Ecto neural progenitor cell (in vitro differentiated cells): ENCODE measurements at places on chromosomes 16 and 17.

GRCh38 chr17:13642188-13642587, 40.5 kb upstream of the HS3ST3A1 start:
- DNase-seq, result no peak

GRCh38 chr17:28221751-28222414, 97.1 kb upstream of the TMEM97 start:
- no peak for DNase-seq

DNA sequence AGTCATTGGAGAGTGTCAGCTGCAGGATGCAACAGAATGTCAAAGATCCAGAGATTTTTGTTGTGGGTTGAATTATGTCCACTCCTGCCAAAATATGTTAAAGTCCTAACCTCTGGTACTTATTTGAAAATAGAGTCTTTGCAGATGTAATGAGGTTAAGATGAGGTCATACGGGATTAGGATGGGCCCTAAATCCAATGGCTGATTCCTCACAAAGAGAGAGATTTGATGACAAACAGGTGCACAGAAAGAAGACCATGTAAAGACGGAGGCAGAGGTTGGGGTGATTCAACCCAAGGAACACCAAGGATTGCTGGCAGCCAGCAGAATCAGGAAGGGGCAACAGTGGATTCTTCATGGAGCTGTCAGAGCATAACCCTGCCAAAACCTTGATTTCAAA, 34.5 kb upstream of the USP22 start:
- DNase-seq, result no peak

DNA sequence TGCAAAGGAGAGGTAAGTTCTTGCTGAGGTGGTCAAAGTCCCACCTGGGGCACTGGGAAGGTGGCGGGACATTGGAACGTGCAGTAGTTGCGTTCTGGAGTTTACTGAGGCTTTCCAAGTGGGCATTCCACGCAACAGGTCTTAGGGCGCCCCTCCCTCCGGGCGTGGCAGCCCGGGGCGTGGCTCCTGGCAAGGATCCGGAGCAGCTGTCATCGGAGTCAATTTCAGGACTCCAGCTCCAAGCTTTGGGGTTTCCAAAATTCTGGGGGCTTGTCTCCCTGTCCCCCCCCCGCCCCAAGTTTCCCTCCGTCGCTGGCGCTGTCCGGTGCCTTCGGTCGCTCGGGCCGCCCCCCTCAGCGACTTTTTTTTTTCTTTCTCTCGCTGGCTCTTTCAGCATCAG, 43.1 kb upstream of the AMZ2 start:
- no peak for DNase-seq

DNA sequence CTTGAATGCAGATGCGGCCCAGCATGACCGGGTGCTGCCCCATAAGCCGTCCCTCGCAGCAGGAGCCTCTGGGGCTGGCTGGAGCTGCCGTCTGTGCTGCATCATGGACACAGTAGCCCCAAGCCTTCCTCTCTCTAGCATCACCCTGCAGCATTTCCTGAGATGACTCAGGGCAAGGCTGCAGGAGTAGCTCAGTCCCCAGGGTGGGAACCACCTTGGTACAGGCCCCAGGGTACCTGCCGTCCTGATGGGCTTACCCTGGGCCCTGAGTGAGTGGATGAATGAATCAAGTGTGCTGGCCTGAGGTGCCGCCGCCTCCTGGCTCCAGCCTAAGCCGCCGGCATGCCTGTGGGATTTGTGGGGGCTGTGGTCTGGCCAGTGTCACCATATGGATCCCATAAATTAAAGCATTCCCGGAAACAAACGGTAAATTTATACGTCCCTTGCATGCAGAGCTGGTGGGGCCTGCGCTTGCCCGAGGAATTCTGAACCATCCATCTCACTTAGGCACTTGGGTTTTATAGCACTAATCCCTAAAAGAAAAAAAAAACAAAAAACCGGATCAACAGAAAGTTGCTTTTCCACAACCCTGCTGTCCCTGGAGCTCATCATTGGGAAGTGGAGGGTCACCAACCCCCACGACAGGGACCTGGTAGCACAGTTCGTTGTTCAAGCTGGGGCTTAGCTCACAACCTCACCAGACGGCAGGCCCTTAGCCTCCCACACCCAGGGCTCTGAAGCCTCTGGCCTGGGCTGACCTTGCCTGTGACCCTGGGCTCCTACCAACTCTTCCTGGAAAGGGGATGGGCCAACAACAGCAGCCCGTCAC, 242.6 kb upstream of the CIBAR2 start:
- no peak for DNase-seq

DNA sequence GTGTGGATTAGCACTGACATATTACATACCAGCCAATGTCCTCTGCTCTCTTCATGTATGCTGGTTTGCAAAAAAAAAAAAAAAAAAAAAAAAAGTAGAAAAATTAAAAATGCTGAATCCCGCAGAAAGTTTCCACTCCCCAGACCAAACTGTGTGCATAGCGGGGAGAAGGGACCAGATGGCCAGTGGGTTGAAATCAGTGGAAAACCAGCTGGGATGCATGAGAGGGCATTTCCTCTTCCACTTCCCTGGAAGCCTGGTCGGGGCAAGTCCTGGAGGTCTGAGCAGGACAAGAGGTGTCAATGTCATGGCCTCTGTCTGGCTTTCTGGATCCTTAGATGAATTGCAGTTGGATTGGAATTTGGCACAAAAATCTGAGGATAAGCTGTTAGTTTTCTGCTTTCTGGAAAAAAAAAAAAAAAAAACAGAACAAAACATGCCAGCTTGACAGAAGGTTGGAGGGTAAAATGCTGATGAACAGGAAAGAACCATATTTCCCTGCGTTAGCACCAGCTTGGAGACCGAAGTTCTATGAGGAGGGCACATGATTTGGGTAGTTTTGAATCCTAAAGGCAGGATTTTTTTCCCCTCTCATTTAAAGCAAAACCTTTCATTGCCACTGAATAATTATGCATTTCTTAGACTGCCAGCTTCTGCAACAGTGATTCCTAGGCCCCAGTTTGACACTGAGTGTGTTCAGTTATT, 941.5 kb upstream of the EEF2KMT start:
- DNase-seq, result no peak

- DNase-seq, result no peak
Observed at GRCh38 chr16:79067600-79067999, 532.9 kb downstream of the MAF start.

GRCh38 chr17:67765623-67766022, 47.9 kb downstream of the NOL11 start:
- no peak for DNase-seq

DNA sequence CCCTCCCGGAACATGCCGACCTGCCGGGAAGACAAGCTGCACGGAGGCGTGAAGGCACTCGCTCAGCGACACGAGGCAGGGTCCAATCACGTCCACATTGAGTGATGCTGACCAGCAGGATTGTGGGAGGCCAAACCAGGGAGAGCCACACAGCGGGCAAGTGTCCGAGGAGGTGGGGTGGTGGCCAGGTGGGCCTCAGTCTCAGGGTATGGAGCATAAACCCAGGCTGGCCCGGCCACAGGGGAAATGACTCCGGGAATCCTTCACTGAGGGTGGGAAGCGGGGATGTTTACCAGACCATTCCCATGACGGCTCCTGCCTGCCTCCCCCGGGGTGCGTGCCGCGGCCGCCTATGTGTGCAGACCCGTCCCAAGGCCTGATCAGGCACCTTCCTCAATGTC, 62.5 kb downstream of the RPH3AL start:
- DNase-seq, result no peak

GRCh38 chr17:59763861-59764260, 56.4 kb downstream of the VMP1 start:
- DNase-seq, result no peak

DNA sequence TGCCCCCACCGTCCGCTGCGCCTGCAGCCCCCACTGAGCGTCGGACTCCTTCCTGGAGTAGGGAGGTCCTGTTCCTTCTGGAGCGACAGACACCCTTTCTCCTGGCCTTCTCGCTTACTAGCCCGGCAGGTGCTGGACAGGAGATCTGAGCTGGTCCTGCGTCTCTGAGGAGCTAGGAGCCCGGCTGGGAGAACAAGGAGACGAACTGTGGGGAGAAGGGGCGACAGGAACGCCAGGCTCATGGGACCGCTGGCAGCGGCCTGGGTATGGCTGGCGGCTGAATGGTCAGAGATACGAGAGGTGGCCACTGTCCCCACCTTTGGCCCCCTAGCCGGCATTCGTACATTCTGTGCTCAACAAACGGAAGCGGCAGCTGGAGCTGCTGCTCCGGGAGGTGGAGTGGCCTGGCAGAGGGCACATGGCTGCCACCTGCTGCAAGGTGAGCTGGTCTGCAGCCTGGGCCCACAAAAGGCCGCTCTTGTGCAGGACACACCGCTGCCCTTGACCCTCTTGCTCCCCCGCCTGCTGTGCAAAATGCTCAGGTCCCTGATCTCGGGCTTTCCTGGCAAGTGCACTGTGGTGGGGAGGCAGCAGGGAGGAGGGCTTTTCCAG, 2066.7 kb downstream of the TP53TG3F start:
- DNase-seq, result no peak

DNA sequence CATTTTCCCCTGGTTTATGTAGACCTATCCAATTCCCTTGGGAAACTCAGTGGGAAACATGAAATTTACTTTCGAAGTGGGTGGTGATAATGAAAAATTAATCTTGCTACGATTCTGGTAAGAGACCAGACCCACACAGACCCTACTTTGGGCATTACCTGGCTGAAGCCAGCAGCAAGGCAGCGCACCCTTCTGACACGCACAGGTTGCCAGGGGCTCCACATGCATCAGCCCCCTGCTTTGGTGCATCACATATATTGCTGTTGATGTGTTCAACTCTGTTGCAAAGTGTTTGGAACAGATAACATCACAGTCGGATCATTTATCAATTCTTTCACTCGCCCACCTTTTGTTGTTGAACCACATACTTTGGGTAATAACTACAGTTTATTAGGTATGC, 26.6 kb downstream of the SMARCE1 start:
- no peak for DNase-seq

DNA sequence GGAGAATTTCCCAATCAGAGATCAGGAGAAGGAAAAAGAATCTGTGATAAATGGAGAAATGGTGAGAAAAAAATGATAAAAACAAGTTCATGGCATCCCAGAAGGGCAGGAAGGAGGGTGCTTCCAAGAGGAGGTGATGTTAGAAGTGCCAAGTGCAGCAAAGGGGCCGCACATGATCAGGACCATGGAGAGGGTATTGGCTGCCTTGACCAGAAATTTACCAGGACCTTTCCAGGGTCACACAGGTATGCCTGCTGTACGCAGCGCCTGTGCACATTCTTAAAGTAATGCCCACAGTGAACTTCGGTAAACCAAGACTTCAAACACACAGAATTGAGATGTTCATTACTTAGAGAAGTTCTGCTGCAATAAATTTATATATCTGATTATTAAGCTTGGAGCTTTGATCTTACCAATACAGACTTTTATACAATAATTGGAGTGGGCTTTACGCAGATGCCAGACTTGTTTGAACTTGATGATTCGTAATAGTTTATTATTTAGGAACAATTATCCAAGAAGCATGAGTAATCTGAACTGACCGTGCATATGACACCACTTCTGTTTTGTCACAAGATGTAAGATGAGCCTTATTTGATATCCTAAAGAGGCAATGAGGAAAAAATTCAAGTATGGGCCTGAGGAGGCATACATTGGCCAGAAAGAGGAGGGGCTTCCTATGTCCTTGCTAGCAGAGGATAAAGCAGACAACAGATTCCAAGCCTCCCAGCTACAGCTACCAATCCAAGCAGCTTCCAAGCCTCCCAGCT, 2.2 kb upstream of the KRT33A start:
- no peak for DNase-seq

GRCh38 chr16:2297506-2297860, 29.6 kb upstream of the RNPS1 start:
- DNase-seq, result no peak

DNA sequence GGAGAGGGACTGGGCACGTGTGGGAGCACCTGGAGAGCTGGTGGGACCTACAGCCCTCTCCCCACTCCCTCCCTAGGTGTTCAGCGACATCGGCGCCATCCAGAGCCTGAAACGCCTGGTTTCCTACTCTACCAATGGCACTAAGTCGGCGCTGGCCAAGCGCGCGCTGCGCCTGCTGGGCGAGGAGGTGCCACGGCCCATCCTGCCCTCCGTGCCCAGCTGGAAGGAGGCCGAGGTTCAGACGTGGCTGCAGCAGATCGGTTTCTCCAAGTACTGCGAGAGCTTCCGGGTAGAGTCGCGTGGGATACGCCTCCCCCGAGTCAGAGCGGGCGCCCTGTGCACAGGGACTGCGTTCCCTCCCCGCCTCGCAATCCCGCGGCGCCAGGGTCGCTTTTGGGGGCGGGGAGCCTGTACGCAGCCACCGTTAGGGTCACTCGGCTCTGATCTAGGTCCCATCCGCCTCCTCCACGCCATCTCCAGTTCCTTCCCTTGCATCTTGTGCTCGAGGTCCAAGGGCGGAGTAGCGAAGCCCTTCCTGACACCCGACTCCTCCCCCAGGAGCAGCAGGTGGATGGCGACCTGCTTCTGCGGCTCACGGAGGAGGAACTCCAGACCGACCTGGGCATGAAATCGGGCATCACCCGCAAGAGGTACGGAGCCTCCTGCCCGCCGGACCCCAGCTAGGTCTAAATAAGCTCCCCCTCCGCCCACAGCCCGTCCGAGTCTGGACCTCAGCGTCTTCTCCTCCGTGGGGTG, 13.0 kb downstream of the SARM1 start:
- no peak for DNase-seq

GRCh38 chr16:28182183-28182582, 29.6 kb downstream of the XPO6 start:
- no peak for DNase-seq

DNA sequence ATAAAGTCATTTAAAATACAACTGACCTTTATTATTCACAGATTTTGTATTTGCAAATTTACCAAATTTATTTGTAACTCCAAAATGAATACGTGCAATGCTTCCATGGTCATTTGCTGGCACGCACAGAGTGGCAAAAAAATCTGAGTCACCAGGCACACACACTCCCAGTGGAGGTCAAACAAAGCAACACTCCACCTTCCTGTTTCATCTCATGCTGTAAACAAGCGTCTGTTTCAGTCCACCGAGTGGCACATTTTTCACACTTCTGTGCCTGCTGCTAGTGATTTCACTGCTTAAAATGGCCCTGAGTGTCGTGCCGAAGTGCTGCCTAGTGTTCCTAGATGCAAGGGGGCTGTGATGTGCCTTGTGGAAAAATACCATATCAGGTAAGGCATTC, 17.8 kb upstream of the ITGAE start:
- DNase-seq, result no peak

GRCh38 chr17:32755045-32755805, 121.7 kb downstream of the MYO1D start:
- DNase-seq, result no peak

DNA sequence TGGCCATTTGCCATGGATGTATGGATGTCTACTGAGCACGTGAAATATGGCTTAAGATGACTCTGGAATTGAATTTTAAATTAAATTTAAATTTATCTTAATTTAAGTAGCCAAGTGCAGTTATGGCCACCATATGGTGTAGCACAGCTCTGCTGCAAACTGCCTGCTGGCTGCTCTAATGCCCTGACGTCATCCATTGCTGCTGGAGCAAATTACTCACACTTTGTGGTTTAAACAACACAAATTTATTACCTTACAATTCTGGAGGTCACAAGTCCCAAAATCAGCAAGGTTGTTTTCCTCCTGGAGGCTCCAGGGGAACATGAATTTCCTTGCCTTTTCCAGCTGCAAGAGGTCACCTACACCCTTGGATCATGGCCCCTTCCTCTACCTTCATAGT, 679.3 kb upstream of the EEF2KMT start:
- no peak for DNase-seq
